Nasal cavity respiratory epithelium epithelial cell of viscerocranial mucosa (primary cell): ENCODE measurements at places on chromosomes 16 and 17. TPM values are rescaled to one million over a fixed set of nuclear protein-coding genes. Genes with fewer than 3 reads are reported as not detected.

HOXB7 gene
- total RNA-seq, result 0.78 TPM in 1 of 2 replicates, not detected in the other

CACNA1G gene
- not detected in 2 replicates for total RNA-seq

TOX3 gene
- under 0.01 TPM in 1 of 2 replicates, not detected in the other for total RNA-seq

CCDC40 gene
- 0.68 and 2.3 TPM in 2 replicates for total RNA-seq

SBK1 gene
- under 0.01 and 0.28 TPM in 2 replicates for total RNA-seq

RBBP6 gene
- total RNA-seq, result 17.8 and 25.1 TPM in 2 replicates

C16orf46 gene
- 0.34 and 0.50 TPM in 2 replicates for total RNA-seq

ANKS4B gene
- total RNA-seq, result not detected in 2 replicates

TSNAXIP1 gene
- total RNA-seq, result 0.50 TPM in 1 of 2 replicates, not detected in the other
